ENCODE measurements at places on chromosomes 2 and 18.

- DNase-seq, result no peak
These were observed 111.2 kb upstream of the TMEM18 start for GRCh38 chr2:788227-789032.

DNA sequence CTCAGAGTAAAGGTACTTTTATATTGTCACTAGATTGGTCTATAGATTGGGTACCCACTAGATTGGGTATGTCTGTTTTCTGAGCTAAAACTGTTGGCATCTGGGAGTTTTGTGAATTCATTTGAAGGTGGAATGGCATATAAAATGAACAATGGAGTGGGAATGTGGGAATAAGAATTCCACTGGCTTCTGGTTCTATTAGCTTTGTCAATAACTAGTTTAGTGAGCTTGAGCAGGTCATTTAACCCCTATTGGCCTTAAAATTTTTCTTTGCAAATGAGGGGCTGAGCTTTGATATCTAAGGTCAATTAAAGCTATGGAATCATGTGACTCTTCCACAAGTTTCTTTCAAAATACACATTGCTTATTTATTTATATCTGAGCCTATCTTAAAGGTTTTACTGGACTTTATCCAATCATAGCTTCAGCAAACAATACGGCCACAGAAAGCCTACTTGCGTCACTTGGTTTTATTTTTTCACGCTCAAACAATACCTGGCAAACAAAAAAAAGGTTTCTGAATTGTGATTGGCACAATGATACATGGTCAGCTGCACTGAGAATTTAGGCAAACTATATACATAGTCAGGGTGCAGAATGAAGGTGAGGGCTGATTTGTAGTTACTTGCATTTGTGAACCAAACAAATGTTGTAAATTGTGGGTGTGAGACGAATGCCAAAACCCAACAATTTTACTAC is 28.8 kb upstream of the ITPRID2 start:
- no peak for DNase-seq

DNA sequence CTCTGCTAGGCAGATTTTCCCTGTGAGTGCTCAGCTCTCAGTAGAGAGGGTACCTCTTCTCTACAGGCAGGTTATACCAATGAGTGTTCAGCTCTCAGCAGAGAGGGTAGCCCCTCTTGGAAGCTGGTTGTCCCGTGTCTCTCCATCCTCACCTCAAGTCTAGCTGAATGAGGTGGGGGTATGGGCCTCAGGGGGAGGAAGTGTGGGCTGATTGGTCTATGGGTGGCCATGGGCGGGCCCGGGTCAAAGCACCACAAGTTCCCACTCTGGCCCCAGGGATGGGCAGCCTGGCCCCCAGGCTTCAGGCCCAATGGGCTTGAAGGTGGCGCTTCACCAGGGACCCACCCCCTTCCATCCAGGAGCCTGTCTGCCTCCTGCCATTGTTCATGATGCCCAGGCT is 17.0 kb upstream of the MBD2 start:
- no peak for DNase-seq

DNA sequence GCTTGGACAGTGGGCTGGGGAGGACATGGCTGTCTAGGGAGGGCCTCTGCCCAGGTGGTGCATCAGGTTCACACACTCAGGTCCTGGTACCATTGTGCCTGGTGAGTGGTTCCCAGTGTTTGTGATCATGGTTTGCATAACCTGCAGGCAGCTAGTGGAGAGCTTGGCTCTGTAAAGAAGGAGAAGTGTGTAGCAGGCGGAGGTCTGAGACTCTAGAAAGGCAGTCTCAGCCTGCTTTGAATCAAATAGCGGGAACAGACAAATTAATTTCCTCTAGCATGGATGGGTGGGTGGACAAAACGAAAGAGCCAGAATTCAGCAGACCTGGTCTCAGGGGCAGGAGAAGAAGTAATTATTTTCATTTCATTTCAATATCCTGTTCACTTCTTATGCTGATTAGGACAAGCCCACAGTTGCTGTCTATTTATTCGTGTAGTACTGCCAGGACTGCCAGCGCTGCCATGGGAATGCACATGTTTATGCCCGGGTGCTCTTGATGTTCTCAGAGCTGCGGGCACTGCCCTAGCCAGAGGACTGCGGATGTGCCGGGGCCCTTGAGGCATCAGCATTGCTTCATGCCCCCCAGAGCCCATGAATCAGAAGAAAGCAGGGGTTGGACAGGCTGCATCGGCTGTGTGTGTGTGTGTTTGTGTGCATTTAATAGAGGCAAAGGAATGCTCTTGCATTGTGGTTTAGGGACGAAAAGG is 45.4 kb upstream of the DLX2 start:
- DNase-seq, result no peak

DNA sequence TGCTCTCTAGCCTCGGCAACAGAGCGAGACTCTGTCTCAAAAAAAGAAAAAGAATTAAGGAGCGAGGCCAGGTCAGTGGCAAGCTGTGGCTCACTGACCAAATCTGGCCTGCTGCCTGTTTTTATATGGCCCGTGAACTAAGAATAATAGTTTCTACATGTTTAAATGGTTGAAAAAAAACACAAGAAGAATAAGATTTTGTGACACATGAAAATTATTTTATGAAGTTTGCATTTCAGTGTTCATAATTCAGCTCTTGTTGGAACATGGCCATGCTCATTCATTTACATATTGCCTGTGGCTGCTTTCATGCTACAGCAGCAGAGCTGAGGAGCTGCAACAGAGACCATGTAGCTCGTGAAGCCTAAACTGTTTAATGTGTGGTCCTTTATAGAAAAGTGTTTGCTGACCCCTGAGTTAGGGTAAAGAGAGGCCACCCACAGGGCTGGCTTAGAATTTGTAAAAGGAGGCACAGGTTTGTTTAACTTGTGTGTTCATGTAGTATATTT is 59.5 kb downstream of the MFSD6 start:
- no peak for DNase-seq

DNA sequence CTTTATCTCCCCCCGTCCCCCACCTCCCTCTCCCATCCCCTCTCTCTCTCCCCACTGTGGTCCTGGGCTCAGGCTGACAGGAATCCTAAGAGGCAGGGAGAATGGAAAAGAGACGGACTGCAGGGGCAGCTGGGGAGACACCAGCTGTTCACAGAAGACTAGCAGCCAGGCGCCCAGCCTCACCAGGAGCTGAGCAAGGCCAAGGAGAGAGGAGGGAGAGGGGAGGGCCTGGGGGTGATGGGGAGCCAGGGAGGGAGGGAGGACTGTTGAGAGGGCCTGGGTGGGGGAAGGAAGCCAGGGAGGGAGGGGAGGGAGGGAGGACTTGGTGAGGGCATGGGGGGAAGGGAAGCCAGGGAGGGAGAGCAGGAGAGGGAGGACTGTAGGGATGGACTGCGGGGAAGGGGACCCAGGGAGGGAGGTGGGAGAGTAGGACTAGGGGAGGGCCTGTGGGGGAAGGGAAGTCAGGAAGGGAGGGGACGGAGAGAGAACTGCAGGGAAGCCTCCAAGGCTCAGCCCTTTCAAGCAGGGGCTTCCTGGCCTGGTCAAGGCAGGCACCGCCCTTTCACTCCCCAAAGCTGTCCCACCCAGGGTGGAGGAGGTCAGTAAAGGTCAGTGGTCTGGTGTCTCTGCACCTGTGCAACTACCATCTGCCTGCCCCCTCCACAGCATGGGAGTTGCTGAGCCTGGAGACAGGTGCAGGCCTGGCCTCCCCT is 517.7 kb upstream of the MYT1L start:
- no peak for DNase-seq

GRCh38 chr2:39228413-39229209 is 15.2 kb downstream of the CDKL4 start:
- no peak for DNase-seq

DNA sequence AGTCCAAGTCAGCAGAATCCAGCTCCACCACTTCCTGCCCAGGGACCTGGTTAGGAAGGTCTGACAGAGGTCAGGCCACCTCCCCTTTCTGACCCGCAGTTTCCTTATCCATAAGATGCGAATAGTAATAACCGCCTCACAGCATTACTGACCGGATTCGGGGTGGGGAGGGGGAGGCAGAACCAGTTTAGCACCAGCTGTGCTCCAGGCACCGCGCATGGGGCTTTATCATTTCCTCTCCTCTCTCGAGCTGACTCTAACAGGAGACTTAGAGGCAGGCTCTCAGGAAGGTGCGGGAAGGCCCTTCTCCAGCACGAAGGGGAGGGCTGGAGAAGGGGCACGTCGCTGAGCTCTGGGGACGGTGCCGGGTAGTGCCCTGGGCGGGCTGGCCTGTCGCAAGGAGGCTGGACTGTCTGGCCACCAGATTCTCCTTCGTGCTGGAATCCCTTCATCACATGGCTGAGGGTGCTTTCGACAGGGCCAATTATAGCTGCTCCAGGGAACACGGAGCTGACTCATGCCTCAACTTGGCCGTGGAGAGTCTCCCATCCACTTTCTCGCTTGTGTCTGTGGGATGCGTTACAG is 5.7 kb downstream of the EHD3 start:
- no peak for DNase-seq

DNA sequence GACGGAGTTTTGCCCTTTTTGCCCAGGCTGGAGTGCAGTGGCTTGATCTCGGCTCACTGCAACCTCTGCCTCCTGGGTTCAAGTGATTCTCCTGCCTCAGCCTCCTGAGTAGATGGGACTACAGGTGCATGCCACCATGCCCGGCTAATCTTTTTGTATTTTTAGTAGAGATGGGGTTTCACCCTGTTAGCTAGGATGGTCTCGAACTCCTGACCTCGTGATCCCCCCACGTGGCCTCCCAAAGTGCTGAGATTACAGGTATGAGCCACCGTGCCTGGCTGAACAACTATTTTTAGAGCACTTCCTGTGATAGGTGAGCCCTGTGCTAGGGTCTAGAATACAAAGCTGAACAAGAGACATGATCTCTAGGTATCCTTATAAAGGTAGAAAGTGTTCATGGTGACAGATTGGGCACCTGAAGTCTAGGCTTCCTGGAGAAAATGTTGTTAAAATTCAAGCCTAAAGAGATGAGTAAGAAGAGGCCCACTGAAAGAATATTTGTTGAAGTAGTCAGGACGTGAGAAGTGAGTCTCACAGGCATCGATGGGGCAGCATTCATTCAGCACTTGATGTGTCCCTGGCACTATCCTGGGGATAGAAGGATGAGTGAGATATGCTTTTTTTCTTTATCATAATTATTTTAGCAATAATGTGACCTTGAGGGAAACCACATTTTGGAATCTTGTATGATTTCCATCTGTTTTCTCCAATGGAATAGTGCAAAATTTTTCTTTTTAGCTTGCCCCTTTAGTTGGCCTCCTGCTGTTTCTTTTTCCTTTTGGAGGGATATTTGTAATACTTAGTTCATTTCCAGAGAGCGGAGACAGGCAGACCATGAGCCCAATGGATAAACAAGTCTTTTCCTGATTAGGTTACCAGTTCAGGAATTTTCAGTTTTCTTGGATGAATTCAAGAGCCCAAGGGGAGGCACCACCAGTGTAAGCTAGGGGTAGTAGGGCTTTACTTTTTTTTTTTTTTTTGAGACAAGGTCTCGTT is 5.1 kb downstream of the ZNF236 start:
- no peak for DNase-seq

DNA sequence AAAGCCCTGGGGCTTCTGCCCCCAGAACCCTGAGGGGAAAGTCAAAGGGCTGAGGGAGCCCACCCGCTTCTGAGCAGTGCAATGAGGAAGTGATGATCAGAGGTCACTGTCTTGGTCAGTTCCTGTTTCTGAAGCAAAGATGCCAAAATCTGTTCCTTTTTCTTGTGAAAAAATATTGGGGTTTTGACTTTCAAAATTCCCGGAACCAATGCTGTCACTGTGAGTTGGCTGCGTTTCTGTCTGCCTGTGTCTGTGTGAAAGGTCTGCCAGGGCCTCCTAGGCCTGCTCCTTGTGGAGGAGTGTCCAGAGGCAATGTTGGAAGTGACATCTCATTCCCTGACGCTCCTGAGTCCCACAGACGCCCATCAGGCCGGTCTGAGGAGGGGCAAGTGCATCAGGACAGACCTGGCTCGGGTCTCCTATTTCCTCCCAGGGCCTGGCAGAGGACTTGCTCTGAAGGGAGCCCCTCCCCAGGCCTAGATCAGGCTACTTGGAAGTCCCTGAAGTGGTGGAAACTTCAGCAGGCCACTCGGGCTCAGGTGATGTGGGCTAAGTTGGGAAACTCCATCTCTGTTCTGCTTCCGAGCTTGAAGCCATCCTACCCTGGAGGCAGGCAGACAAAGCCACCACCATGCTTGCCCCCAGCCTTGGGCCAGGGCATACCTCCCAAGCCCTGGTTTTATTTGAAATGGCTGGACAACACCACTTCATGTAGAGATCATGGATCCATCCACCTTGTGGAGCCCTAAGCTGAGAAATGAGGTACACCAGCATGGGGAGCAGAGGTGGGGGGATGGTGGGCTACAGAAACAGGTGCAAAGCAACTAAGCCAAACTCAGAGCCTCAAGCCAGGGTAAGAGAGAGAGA is 51.0 kb downstream of the PKDCC start:
- no peak for DNase-seq

DNA sequence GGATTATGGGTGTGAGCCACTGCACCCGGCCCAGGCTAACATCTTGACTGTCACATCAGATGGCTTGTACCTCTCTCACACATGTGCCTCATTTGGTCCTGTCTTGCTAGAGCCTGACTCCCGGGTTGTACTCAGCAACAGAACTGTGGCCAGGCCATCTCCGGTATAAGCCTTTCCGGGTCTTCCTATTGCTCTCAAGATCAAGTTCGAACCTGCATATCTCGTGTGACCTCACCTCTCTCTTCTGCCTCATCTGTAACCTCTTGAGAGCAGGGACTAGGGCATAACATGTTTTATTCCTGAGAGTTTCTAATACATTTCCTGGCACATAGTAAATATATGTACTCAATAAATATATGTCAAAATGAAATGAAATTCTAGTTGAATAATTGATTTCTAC is 114.0 kb downstream of the ACAA2 start:
- no peak for DNase-seq

DNA sequence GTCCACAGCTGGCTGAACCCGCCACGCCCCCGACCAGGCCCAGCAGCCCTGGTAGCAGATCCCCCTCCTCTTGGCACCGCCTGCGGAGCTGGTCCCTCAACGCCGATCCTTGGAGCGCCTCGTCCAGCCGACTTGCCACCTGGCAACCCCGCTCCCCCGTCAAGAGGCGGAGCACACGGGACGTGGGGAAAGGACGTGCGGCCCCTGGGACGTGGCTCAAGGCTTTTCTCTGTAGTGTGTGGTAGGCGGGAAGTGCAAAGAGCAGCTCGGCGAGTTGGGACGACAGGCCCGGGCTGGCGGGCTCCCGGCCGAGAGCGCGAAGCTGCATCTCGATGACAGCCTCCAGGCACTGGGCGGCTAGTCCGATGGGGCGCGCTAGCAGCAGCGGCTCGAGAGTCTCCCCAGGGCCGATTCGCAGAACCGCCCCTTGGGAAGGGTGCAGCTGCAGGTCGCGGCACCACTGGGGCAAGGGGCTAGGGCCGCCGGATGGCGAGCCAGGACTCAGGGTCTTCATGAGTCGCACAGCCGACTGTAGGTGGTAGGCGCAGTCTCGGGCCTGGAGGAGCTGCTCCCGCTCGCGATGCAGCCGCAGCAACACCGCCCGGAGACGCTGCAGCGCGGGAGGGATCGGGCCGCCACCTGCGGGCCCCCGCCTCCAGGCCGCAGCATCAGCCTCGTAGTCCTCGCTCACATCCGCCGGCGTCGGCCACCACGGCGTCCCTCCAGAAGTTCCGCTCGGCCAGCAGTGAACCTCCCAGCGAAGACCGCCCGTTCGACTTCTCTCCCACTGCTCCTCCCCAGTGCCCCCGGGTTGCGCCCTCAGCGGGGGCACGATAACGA is 617 bp downstream of the CCDC142 start:
- no peak for DNase-seq

- DNase-seq, result no peak
These were observed 64.1 kb downstream of the POLE4 start for GRCh38 chr2:75022516-75022915.

- no peak for DNase-seq
These were observed 32.5 kb downstream of the POLR1A start for GRCh38 chr2:86073225-86073624.

- no peak for DNase-seq
These were observed 18.8 kb downstream of the TSN start for GRCh38 chr2:121774235-121774634.

All from stimulated activated CD4-positive, alpha-beta T cell treated with anti-CD3 and anti-CD28 coated beads, TNF-alpha, amount 100 ng/mL, for 1 hour (primary cell).